ENCODE measurements at places on chromosomes 3 and 15.

GRCh38 chr15:100041127-100041828 lies 300.5 kb downstream of the ADAMTS17 start:
- no peak for DNase-seq

DNA sequence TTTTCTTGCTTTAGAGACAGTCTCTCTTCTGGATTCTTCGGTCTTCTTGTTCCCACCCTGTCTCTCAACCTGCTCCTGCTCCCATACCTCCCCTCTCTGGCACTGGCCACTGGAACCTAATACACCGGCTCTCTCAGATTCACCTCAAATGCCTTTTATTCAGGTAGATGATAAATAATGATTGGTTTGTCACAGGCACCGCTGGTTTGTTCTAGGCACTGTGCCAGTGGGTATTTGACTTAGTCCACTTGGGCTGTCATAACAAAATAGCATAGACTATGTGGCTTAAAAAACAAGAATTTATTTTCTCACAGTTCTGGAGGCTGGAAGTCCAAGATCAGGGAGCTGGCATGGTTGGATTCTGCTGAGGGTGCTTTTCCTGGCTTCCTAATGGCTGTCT lies 278.2 kb upstream of the STT3B start:
- no peak for DNase-seq

DNA sequence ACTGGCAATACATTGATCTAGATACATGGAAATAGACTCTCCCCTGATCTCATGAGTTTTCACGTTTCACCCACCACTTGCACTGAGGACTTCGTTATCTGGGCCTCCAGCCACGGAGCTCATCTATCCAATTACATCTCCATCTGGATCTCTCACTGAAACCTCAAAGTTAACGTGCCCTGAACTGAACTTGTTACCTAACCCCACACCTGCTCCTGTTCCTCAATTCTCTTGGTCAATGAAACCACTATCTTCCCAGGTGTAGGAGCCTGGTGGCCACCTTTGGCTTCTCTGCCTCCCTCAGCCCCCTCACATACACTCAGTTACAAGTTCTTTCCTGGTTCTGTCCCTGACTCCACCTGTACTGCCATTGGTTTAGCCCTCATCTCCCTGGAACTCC lies 9.7 kb downstream of the DGKG start:
- no peak for DNase-seq

GRCh38 chr3:128007033-128007424 lies 45.2 kb upstream of the SEC61A1 start:
- no peak for DNase-seq

DNA sequence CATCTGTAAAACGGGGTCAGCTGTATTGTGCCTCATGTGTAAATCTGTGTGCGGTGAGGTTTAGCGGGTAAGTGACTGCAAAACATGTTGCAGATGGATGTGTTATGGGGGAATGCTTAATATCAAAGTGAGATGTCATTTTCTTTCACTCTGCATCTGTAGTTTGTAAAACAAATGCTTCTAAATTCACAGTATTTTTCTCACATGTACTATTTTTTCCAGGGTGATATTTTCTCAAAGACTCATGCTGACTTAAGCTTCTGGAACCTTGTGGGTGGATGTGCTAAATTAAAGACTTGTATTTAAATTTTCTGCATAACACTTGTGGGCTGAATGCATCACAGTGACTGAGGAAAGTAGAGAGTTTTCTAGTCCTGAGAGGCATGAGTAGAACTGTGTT lies 115.2 kb upstream of the TP63 start:
- no peak for DNase-seq

DNA sequence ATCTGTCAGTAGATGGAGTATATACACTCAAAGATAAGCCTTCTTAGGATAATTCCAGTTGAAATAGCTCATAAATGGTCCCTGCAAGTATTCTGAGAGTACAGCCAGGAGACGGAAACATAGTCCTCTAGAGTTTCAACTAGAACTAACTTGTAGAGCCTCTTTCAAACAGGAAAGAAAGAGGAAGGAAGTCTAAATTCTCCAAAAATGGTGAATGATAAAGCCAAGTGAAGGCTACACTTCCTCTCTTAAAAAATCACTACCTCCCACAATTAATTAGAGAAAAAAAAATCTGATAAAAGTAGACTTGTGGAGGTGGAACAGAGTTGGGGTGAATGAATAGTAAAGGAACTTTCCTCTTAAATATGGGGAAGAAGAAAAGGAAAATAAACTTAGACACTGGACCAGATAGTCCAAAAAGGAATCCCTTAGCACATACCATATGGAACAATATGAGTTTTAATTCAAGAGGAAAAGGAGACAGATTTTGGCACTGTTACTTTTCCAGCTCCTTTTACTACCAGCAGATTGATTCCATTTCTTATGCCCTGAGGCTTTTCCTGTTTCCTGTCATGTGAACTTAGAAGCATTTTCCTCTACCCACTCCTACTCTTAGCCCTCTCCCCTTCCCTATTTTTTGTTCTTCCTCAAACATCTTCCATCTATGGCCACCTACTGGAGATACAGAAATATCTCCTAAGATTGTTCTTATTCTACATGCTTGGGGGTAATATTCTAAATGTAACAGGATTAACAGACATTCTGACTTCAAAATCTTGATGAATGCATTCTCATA lies 207.6 kb downstream of the CHST2 start:
- DNase-seq, result peak; percentile 2

DNA sequence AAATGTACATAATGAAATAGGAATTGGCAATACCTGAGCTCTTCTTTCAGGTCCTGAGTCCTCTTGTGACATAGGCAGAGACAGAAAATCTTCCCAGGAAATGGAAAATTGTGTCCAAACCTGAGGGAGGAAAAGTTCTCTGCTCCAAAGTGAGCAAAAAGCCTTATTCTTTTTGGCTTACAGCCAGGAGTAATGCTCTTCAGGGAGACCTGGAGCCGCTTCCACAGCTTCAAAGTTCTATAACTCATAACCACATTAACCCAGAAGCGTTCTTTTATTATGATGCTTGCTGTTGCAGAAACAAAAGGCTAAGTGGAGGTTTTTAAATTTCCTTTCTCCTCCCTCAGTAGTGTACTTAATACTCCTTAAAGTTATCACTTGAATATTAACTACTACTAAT lies 633 bp downstream of the IGSF10 start:
- DNase-seq, result no peak

GRCh38 chr3:123338620-123339061 lies 110.2 kb downstream of the ADCY5 start:
- no peak for DNase-seq

DNA sequence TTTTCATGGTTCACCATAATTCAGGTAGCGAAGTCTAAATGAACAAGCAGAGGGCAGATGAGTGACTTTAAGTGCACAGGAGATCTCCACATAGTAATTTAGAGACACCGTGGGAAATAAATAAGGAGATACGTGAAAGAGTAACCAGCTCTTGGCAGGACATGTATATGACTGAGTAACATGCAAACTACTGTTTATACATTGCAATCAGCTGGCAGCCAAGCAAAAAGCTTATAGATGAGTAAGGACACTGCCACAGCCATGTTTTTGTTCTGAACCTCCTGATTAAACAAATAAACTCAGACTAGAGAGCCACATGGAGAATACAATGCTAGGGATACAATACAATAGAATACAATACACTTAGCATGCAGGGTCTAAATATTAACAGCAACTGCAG lies 252.4 kb downstream of the FHIT start:
- DNase-seq, result no peak

GRCh38 chr15:60568914-60569391 lies 90.0 kb upstream of the ICE2 start:
- DNase-seq, result no peak

GRCh38 chr3:141413391-141413790 lies 45.1 kb downstream of the ZBTB38 start:
- DNase-seq, result no peak

All from common myeloid progenitor, CD34-positive (primary cell).